Activated naive CD4-positive, alpha-beta T cell treated with anti-CD3 and anti-CD28 coated beads, Interleukin-2, amount 10 ng/mL, durations not matched to agents 7 days and 5 days (primary cell): ENCODE measurements at places on chromosomes 12 and 14.

- no peak for DNase-seq
Observed at GRCh38 chr14:54220071-54220703, 176.6 kb upstream of the CDKN3 start.

- DNase-seq, result no peak
Observed at GRCh38 chr12:9365296-9365695, 157.1 kb upstream of the PZP start.

GRCh38 chr14:51208982-51209381 lies 31.1 kb upstream of the TMX1 start:
- DNase-seq, result no peak

GRCh38 chr12:111038077-111038476 lies 117.7 kb upstream of the MYL2 start:
- no peak for DNase-seq

GRCh38 chr14:65151609-65151956 lies 49.3 kb upstream of the MAX start:
- no peak for DNase-seq

DNA sequence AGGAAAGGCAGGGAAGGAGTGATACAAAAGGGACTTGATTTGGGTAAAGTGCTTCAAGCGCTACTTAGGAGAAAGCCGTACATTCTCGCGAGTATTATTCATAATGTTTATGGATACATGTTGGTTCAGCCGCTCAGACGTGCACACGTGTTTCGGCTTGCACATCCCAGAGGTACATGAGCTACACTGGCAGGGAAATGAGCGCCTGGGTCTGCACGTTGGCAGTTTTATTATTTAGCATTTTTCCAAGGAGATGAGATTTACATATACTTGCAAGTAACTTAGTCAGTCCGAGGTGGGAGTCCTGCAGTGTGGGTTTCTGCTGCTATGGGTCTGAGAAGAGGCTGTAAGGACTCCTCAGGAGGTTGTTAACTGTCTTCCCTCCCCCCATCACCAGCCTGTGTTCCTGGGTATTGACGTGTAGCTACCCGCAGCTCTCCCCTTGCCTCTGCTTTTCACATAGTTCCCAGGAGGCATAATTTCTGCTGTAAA lies 1.5 kb downstream of the PRKCH start:
- DNase-seq, result peak; percentile 62

DNA sequence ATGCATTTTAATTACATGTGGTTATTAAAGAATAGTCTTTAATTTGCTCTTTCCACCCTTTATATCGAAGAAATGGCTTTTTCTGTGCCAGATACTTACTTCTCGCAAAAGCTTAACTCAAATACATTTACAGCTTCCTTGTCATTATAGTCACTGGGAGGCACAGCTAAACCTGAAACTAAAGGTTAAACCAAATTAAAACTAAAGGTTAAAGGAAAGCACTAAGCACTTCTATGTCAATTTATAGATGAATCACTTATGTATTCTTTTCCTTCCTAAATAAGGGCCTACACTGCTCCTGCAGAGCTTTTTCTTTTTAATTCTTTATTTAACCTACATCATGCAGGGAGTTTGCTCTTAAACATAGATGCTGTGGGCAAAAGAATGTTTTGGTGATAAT lies 9.1 kb downstream of the C14orf93 start:
- no peak for DNase-seq

- no peak for DNase-seq
Observed at GRCh38 chr14:71119075-71119474, 211.8 kb downstream of the PCNX1 start.

GRCh38 chr14:44962334-44963043 lies 499 bp downstream of the TOGARAM1 start:
- no peak for DNase-seq

- DNase-seq, result peak; percentile 43
Observed at GRCh38 chr12:107091989-107092641, 1.2 kb downstream of the CRY1 start.

DNA sequence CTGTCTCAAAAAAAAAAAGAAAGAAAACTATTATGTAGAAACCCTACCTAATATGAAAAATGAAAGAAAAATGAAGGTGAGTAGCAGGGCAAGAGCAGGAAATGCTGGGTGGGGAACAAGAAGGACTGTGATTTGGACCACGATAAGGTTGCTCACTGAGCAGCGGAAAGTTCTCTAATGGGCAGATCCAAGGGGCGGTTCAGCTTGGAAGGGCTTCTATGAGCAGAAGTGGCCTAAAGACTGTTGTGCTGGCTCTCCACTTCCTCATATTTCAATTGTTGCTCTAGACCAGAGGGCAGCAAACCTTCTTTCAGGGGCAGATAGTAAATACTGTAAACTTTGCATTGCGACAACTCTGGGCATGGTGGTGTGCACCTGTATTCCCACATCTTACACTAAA lies 16.3 kb upstream of the NFYB start:
- DNase-seq, result peak; percentile 32

DNA sequence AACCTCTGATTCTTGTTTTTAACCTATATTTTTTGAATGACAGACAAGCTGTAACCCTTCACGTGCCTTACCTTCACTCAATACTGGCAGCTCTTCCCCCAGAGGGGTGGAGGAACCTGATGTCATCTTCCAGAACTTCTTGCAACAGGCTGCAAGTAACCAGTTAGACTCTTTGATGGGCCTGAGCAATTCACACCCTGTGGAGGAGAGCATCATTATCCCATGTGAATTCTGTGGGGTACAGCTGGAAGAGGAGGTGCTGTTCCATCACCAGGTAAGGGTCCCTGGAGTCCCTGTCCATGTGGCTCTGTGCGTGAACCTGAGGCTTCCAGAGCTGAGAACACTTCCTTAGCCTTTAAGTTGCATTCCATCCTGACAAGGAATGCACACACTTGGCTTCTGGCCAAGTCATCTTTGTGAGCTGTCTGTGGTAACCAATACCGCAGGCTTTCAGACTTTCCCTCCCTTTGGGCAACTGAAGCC lies 22.7 kb downstream of the TRAFD1 start:
- no peak for DNase-seq

GRCh38 chr12:96164951-96165811 lies 29.0 kb upstream of the ELK3 start:
- DNase-seq, result no peak

GRCh38 chr14:105885561-105886320 lies 359.4 kb downstream of the TMEM121 start:
- peak; percentile 10 for DNase-seq

GRCh38 chr14:87813686-87814085 lies 179.3 kb downstream of the GALC start:
- no peak for DNase-seq

- no peak for DNase-seq
Observed at GRCh38 chr14:32697704-32698103, 241.0 kb upstream of the NPAS3 start.

- DNase-seq, result peak; percentile 13
Observed at GRCh38 chr12:131941116-131941986, 8.4 kb upstream of the EP400 start.

GRCh38 chr12:15735837-15736615 lies 53.2 kb downstream of the EPS8 start:
- DNase-seq, result no peak

DNA sequence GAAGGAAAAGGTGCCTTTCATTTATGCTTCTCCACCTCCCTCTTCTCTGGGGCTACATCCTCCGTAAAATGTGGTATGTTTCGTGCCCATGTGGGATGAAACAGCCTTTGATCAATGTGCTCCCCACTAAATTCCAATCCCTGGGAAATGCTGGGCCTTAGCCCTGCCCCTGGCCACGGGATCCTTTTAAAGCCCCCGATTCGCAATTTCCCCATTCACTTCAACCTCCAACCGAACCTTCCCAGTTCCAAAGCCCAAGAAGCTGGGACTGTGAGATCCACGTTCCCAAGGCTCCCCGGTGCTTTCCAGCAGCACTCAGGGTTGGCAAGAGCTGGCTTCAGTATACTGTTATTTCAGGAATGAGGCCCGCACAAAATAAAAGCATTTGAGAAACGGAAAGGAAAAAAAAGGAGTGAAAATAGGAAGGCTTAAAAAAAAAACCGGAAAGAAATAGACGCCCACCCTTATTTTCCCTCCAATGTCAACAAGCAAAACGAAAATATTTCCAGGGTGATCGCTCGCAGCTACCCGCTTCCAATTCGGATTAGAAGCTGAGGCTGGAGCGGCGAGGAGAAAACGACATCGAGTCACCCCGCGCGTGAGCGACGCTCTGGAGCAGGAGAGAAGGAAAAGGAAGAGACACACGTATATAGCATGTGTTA lies 1.3 kb upstream of the FOXG1 start:
- no peak for DNase-seq

DNA sequence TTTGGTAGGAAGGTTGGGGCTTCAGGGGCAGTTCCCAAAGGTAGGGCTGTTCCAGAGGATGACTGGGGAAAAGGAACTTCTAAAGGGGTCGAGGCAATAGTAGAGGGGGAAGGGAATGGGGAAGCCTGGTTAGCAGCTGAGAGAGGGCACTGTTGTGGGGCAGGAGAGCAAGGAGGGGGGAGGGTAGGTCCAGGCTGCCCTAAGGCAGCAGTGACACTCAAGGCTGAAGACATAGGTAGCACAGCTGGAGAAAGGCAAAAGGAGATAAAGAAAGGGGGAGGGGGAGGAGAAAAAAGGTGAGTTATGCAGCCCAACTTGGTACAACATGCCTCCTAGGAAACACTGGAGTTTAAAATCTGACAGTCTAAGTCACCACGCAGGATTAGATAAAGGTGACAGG lies 3.9 kb downstream of the NACA start:
- no peak for DNase-seq

- DNase-seq, result no peak
Observed at GRCh38 chr14:24197056-24197450, 1.8 kb upstream of the TM9SF1 start.

GRCh38 chr12:114765960-114766691 lies 82.2 kb upstream of the TBX3 start:
- no peak for DNase-seq

- no peak for DNase-seq
Observed at GRCh38 chr12:58414398-58414871, 473.1 kb downstream of the ATP23 start.

GRCh38 chr12:67155863-67156262 lies 113.3 kb upstream of the CAND1 start:
- no peak for DNase-seq

DNA sequence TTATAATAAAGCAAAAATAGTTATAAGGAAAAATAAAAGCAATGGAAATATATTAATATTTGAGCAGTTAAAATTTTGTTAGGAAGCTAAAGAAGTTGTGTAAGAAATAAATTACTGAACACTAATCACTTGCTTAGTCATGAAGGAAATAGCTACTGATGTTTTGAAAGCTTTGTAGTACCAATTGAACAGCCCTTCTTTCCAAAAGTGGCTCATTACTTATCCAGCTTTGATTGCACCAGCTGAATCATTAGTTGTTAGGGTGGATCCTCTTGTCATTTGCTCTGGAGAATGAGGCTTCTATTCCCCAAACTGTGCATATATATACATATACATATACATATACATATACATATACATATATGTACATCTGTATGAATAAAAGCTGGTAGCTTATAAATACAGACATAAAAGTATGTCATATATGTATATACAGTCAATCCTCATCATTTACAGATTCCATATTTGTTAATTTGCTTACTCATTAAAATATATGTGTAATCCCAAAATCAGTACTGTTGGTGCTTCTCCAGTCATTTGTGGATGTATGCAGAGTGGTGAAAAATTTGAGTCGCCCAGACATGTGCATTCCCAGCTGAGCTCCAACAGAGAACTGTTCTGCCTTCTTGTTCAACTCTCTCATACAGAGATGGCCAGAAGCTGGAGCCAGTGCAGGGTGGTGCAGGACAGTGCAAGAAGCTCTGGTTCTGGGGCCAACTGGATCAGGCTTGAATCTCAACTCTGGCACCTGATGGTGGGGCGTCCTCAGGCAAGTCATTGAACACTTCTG lies 214.1 kb downstream of the RPAP3 start:
- DNase-seq, result no peak

DNA sequence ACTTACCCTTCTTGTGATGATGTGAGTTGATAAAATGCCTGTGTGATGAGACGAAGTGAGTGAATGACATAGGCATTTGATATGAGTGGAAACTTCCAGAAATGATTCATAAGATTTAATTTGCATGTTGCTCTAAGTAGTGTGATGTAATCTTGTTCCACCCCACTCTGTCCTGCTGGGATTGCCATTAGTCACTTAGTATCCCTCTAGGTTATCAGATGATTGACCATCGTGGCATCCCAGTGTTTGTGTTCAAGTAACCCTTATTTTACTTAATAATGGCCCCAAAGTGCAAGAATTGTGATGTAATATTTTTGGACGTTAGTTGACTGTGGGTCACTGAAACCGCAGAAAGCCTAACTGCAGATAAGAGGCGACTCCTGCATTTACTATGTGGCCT lies 214.4 kb upstream of the DIO2 start:
- DNase-seq, result no peak

GRCh38 chr12:18595412-18595811 lies 142.4 kb downstream of the PLCZ1 start:
- DNase-seq, result no peak

DNA sequence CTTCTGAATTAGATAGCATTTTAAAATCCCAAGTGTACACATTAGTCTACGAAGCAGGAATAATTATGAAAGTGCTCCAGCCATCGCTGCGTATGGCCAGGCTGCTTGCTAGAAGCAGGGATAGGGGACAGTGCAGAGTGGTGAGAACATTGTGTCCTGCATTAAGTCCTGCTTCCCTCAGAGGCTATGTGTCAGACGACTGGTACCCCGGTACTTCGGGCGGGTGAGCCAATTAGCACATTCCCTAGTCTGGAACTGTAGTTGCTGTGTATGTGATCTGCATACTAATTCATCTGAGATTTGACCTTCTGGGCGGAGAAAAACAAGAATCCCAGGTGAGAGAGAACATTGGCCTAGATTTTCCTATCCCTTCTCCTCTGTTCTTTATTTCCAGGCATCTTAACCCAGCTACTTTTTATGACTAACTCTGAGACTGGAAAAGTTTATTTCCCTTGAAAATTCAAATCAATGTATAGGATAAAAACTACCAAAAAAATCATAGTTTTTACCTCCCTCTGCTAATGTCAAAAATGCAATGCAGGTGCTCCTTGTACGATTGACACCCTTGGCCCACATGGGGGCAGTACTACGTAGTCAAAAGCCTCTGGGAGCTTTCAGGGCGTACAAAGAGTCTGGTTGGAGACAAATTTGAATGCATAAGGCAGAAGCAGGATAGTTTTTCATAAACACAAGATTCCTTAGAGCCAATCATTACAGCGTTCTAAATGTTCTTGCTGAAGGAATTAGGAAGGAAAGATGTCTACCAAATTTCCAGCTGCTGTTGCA lies 764.3 kb downstream of the NOVA1 start:
- no peak for DNase-seq

- no peak for DNase-seq
Observed at GRCh38 chr14:77659831-77660230, 43.4 kb upstream of the SPTLC2 start.

- no peak for DNase-seq
Observed at GRCh38 chr12:113066813-113067400, 10.4 kb downstream of the DTX1 start.

DNA sequence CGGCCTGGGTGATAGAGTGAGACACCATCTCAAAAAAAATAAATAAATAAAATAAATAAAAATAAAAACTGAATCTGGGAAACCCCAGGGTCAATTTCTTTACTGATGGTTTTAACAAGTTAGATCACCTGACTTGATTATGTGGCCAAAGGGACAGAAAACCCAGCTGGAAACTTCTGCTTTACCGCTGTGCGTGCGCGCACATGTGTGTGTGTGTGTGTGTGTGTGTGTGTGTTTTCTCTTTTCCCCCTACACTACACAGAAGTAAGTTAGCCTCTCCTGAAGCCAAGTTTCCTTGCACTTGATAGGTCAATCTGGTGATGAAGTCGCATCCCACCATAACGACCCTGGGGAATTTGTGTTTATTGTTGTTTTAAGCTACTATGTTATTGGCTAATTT lies 105.3 kb upstream of the AMN1 start:
- DNase-seq, result no peak
